ENCODE measurements at places on chromosomes 5 and 9. TPM values are rescaled to one million over a fixed set of nuclear protein-coding genes. Genes with fewer than 3 reads are reported as not detected.

The CTXN3 gene
- 0.10 TPM for polyA plus RNA-seq

The ASPN gene
- 1.1 TPM for polyA plus RNA-seq

The CATSPER3 gene
- polyA plus RNA-seq: 0.10 TPM

The SMARCA2 gene
- 28.4 TPM for polyA plus RNA-seq

The ENTREP1 gene
- polyA plus RNA-seq: 0.52 TPM

The DAPK1 gene
- 2.0 TPM for polyA plus RNA-seq

The INSL4 gene
- not detected for polyA plus RNA-seq

All from keratinocyte (primary cell).